SJCRH30 (cell line): ENCODE measurements at places on chromosomes 7 and 10. TPM values are rescaled to one million over a fixed set of nuclear protein-coding genes. Genes with fewer than 3 reads are reported as not detected.

- no peak overlapping the region for H3K27ac ChIP-seq
- no peak overlapping the region for H3K4me3 ChIP-seq
- H3K27me3 ChIP-seq = no peaks in the 10 kb centered on the region; the same call in 1 of the 2 replicates
- H3K36me3 ChIP-seq = no peaks in the 10 kb centered on the region
- no peak for DNase-seq
Observed at GRCh38 chr10:113340282-113340681, 212.6 kb upstream of the HABP2 start.

DNA sequence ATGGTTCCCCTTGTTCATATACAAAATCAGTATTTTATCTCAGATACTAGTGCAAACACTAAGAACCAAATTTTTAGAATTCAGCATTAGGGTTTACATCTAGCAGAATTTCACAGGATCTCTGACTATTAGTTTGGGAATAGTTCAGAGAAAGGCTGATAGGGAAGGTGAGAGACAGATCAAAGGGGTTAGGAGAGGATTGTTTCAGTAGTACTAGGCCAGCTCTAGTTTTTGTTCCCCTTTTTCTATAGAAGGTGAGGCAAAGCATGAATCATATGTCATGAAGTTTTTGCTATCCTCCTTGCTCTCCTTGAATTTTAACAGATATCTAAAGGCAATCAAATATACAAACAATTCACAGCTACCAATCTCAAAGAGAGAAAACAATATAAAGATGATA, 26.1 kb upstream of the CTNNA3 start:
- DNase-seq = no peak
- H3K4me3 ChIP-seq = no peak overlapping the region
- no peaks in the 10 kb centered on the region for H3K4me1 ChIP-seq
- no peaks in the 10 kb centered on the region for H3K27me3 ChIP-seq
- H3K36me3 ChIP-seq = no peaks in the 10 kb centered on the region

GRCh38 chr7:94129443-94130140, 125.4 kb upstream of the BET1 start:
- no peak overlapping the region for H3K27ac ChIP-seq
- H3K36me3 ChIP-seq = no peaks in the 10 kb centered on the region
- no peak for DNase-seq
- H3K4me3 ChIP-seq = no peak overlapping the region
- peaks cover 8% of the 10 kb centered on the region for H3K4me1 ChIP-seq
- H3K27me3 ChIP-seq = no peaks in the 10 kb centered on the region

The PDE6C gene
- total RNA-seq = not detected in 2 replicates

The CC2D2B gene
- 0.05 TPM in 1 of 2 replicates, not detected in the other for total RNA-seq

DNA sequence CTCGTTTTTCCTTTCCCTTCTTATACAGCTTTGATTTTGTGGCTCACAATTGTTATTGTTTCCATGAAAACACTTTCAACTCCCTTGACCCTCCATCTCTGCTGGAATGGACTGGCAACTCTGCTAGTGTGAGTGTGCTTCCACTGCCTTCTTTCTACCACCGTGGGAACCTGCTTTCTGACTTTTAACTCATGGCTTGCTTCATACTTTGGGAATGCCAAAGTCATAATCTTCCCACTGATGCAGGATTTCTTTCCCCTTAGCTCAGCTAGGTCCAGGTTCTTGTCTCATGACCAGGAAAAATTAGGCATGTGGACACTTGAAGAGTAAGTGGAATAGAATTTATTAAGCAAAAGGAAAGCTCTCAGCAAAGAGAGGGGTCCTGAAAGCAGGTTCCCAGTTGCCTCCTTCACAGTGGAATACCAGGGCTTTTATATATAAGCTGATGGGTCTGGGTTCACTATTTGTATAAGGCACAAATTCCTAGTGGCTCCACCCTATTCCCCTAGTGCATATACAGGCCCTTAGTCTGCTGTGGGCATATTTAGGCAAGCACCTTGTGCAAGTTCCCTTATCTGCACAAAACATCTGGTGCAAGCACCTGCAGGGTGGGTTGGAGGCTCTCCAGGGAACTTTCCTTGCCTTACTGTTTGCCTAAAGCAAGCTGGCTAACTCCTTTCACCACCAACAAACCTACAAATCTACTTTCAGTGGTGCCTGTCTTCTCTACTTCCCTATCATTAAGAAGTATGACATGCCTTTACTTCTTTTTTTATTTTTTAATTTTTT, 119.5 kb downstream of the CFAP58 start:
- no peak overlapping the region for H3K27ac ChIP-seq
- no peaks in the 10 kb centered on the region for H3K27me3 ChIP-seq
- H3K36me3 ChIP-seq = no peaks in the 10 kb centered on the region

DNA sequence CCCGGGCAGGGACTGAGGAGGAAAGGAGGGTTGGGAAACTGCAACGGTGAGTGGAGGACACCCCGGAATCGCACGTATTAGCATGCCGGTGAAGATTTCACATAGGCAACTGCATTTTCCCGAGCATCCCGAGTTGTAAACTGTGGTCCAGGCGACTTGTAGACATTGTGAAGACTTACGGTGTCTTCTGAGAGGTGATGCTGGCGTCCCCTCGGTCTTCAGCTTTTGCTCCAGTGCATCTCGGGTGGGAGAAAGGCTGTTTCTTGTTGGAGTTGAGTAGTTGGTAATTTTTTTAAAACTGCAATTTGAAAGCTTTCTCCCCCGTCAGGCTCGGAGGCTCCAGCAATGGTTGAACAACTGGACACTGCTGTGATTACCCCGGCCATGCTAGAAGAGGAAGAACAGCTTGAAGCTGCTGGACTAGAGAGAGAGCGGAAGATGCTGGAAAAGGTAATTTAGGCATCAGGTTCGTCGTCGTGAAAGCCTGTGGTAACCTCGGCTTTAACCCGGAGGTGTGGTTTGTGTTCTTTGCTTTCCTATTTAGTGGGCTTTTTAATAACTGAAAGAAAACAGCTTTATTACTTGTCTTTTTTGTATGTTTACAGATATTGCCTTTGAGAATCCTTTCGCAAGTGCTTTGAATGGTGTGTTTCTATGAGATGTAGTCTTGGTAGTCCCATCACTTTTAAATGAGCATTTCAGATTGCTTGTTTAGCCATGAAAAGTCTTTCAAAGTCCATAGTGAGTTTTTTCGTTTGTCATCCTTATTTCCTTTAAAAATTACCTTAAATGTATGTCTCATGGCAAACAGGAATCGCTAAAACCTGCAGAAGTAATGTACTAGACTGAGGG, 687 bp downstream of the HELLS start:
- no peaks in the 10 kb centered on the region for H3K27me3 ChIP-seq
- peak; percentile 45 for DNase-seq
- H3K36me3 ChIP-seq = peaks cover 21% of the 10 kb centered on the region
- no peaks in the 10 kb centered on the region for H3K4me1 ChIP-seq
- peak overlapping the region; percentile 91 for H3K27ac ChIP-seq

DNA sequence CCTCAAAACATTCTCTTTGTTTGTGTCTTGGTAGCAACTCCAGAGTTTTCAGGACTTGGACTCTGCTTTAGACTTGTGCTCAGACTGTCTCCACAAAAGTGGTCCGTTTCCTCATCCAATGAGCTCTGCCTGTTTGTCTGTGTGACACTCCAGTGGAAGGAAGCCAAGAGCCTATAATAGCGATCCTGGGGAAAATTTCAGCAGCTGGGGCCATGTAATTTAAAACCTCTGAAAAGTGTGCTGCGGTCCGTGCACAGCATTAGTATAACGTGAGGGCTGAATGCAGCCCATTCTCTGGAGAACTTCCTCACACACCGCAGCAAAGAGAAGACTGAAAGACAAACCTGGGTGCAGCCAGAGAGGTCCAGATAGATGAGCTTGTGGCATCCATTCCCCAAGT, at the start of gene LRRC17:
Gene LRRC17, plus strand, starts transcription at position 259 of the 400 bp plus-strand sequence. CDS start 20,914 bp downstream, outside the sequence.
- H3K27me3 ChIP-seq = no peaks in the 10 kb centered on the region
- peak within 1 kb of the TSS; percentile 58 for H3K4me3 ChIP-seq
- H3K36me3 ChIP-seq = no peaks in the 10 kb centered on the region
- peaks cover 38% of the 10 kb centered on the region for H3K4me1 ChIP-seq
- H3K27ac ChIP-seq = peak within 1 kb of the TSS; percentile 67
- DNase-seq = peak; percentile 95

The ITIH5 gene
- 0.65 and 0.66 TPM in 2 replicates for total RNA-seq

DNA sequence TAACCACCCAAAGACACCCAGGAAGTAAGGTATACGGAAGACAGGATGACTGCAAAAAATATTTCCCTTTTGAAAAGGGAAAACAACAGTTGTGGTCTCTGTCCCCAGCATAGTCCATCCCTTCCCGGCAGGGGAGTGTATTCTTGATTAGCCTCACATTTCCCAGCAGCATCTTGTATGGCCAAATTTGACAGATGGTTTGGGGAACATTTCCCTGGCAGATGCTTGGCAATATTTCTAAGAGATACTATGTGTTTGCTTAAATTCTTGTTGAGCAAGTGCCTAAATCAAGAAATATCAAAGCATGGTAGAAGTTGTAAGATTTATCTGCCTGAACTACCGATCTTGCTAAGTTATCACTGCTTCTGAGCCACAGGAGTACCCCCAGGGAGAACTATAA, 56.9 kb upstream of the TPK1 start:
- H3K36me3 ChIP-seq = no peaks in the 10 kb centered on the region
- no peak overlapping the region for H3K27ac ChIP-seq
- no peaks in the 10 kb centered on the region for H3K4me1 ChIP-seq
- DNase-seq = no peak
- no peaks in the 10 kb centered on the region; the same call in 1 of the 2 replicates for H3K27me3 ChIP-seq

The WDFY4 gene
- total RNA-seq = not detected in 2 replicates
